ENCODE measurements at places on chromosomes 7 and 10.

- DNase-seq: no peak
Measured at GRCh38 chr10:10132009-10132408, 885.7 kb upstream of the CELF2 start.

DNA sequence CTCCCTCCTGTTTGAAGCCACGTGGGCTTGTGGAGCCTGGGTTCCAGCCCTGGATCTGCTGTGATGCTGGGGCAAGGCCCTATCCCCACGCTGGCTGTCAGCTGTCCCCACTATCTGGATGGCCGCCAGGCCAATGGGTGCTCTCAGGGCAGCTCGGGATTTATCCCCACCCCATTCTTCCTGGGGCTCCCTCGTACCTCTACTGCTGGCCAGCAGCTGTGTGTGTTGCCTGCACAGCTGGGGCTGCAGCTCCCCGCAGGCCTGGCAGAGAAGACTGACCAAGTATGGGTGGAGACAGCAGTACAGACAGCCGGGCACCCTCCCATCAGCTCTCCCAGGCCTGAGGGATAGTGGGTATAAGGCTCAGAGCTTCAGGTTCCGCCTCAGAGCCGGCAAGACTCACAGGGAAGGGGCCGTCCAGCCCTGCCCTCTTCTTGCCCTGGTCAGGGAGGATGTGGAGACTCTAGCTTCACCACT, 13.6 kb downstream of the CLIP2 start:
- no peak for DNase-seq

DNA sequence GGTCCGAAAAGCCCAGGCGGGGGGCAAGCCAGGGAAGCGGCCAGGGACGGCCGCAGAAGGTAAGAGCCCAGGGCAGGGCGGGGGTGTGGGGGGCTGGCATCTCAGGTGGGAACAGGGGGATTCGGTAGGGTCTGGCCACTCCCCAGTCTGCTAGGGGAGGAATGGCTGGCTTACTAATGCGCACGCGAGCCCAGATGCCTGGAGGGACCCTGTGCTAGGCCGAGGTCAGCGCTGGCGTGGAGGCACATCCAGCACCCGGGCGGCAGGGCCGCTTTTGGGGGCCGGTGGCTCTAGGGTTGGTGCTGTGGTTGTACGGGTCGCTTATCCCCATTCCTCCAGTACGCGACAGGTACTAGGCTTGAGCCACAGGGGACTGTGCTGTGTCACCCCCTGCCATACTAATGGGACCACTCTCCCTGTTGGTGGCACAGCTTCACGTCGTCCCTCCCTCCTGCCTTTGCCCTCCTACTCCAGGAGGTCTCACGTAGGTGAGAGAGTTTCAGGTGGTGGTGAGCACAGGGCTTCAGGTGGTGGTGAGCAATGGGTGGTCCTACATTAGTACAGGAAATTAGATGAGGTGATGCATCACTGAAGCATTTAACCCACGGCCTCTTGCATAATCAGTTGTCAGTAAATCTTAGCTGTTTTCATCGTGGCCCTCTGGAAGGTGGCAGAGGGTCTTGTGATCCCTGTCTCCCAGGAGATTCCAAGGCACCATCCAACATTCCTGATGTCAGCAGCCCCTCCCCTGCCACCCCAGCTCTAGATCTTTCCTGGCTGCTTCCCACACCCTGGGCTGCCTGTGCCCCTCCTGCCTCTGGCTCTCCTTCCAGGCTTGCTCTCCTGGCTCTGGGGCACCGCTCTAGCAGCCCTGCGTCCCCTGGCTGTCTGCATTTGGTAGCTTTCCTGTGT, 971 bp downstream of the AEBP1 start:
- DNase-seq: no peak

GRCh38 chr10:112911206-112911605, 38.8 kb upstream of the TCF7L2 start:
- DNase-seq: no peak

DNA sequence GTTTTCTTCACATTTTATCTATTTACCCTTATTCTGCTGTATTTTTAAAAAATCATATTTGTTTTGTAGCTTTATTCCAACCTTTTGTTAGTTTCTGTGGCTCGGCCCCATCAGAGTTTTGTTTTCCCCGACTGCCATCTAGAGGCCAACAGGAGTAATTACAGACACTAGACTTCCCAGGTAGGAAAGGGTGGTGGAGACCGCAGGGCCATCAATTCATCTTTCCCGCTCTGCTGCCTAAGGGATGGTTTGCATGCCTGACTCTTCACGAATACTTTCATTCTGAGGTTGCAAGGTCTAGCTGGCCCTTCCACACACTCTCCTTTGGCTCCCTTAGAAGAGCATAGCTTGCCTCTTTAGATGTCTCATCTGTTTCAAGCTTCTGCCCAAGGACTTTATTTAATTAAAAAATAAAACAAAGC, 38.3 kb downstream of the LYZL2 start:
- DNase-seq: peak; percentile 72
